GM23248 (cell line): ENCODE measurements at places on chromosomes 6 and 20.

DNA sequence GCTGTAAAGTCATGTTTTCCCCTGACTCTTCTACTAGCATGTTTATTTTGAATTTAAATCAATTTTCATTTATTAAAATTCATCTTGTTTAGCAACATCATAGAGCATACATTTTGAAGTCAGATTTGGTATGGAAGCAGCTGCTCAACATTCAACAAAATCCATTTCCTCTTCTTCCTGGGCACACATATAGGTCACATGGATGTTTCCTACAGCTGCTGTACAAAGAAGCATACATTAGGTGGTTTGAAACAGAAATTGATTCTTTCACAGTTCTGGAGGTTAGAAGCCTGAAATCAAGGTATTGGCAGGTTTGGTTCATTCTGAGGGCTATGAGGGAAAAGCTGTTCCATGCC is 495.2 kb downstream of the RFPL4B start:
- no peak overlapping the region for H3K27ac ChIP-seq
- H3K4me3 ChIP-seq: no peak overlapping the region
- no peaks in the 10 kb centered on the region for H3K36me3 ChIP-seq
- H3K4me1 ChIP-seq: peaks cover 20% of the 10 kb centered on the region
- no peak for DNase-seq
- H3K27me3 ChIP-seq: no peaks in the 10 kb centered on the region

DNA sequence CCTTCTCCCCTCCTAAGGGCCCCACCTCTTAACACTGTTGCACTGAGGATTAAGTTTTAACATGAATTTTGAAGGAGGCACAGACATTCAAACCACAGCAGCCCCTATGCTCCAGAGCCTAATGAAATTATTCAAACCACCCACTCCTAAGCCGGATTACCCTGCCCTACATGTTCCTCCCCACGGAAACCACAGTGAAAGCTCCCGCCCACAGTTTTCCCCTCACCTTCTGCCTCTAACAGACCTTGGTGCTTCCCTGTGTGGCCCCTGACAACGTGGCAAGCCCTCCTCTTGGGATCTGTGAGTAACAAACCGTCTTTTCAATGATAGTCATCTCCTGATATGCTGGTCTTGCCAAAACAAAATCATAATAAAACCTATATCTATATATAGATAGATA is 74.8 kb downstream of the RIN2 start:
- H3K27me3 ChIP-seq: no peaks in the 10 kb centered on the region
- DNase-seq: no peak
- H3K27ac ChIP-seq: no peak overlapping the region
- H3K4me3 ChIP-seq: no peak overlapping the region

- DNase-seq: no peak
- H3K27me3 ChIP-seq: no peaks in the 10 kb centered on the region
- H3K4me3 ChIP-seq: no peak overlapping the region
- no peak overlapping the region for H3K27ac ChIP-seq
- H3K36me3 ChIP-seq: no peaks in the 10 kb centered on the region
Measured at GRCh38 chr20:16885746-16886145, 137.6 kb downstream of the OTOR start.

GRCh38 chr6:78513856-78514255 is 353.5 kb upstream of the IRAK1BP1 start:
- no peaks in the 10 kb centered on the region for H3K27me3 ChIP-seq
- no peaks in the 10 kb centered on the region for H3K4me1 ChIP-seq
- no peaks in the 10 kb centered on the region for H3K36me3 ChIP-seq
- H3K27ac ChIP-seq: no peak overlapping the region
- no peak overlapping the region for H3K4me3 ChIP-seq

GRCh38 chr20:61445741-61446140 is 193.7 kb downstream of the CDH4 start:
- H3K27ac ChIP-seq: no peak overlapping the region
- no peak for DNase-seq
- no peaks in the 10 kb centered on the region for H3K36me3 ChIP-seq
- no peaks in the 10 kb centered on the region for H3K4me1 ChIP-seq
- no peak overlapping the region for H3K4me3 ChIP-seq

DNA sequence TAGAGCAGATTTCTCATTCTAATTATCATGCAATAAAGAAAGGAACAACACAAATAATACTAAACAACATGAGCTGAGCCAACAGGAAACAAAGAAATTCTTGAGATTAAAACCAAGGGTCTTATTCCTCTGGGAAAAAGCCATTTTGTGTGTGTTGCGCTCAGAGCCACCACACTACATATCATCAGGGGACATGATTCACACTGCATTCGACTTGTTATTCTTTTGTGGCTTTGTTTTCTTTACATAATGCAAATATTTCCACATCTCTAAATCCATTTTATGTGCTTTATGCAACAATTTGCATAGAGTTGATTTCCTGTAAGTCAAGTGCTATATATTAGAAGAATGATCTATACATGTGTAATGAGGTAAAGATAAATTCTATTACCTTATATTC is 719.6 kb downstream of the TBC1D32 start:
- H3K4me3 ChIP-seq: no peak overlapping the region
- H3K36me3 ChIP-seq: no peaks in the 10 kb centered on the region
- DNase-seq: no peak
- H3K27ac ChIP-seq: no peak overlapping the region

DNA sequence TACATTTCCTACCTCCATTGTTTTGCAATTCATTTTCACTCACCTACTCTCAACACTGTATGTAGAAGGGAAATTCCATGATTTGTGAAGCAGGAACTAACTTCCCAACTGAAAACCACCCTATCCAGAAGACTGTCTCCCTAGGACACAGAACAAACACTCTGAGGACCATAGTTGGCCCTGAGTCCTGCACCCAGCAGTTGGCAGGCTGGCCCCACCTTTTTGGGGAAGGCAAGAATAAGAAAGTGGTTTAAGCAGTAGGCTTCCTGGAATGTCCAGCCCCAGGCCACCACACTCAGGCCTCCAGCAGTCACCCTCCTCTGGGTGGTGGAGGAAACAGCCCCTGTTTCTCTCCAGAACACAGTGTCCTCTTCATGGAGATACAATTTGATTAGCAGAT is 258.8 kb downstream of the ARHGAP18 start:
- H3K4me1 ChIP-seq: no peaks in the 10 kb centered on the region
- no peak overlapping the region for H3K4me3 ChIP-seq
- H3K27ac ChIP-seq: no peak overlapping the region
- DNase-seq: no peak

GRCh38 chr6:170111816-170112582 is 178.9 kb downstream of the DLL1 start:
- no peaks in the 10 kb centered on the region for H3K36me3 ChIP-seq
- no peak overlapping the region for H3K4me3 ChIP-seq
- DNase-seq: no peak
- H3K27me3 ChIP-seq: no peaks in the 10 kb centered on the region
- H3K4me1 ChIP-seq: no peaks in the 10 kb centered on the region

DNA sequence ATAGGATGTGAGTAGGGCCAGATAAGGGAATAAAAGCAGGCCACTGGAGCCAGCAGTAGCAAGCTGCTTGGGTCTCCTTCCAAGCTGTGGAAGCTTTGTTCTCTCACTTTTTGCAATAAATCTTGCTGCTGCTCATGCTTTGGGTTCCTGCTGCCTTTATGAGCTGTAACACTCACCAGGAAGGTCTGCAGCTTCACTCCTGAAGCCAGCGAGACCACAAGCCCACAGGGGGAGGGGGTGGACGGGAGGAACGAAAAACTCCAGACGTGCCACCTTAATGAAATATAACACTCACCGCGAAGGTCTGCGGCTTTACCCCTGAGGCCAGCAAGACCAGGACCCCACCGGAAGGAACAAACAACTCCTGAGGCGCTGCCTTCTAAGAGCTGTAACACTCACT is 1324.4 kb upstream of the EYS start:
- H3K27ac ChIP-seq: no peak overlapping the region
- H3K27me3 ChIP-seq: no peaks in the 10 kb centered on the region
- H3K4me1 ChIP-seq: no peaks in the 10 kb centered on the region
- no peak overlapping the region for H3K4me3 ChIP-seq
- DNase-seq: no peak

DNA sequence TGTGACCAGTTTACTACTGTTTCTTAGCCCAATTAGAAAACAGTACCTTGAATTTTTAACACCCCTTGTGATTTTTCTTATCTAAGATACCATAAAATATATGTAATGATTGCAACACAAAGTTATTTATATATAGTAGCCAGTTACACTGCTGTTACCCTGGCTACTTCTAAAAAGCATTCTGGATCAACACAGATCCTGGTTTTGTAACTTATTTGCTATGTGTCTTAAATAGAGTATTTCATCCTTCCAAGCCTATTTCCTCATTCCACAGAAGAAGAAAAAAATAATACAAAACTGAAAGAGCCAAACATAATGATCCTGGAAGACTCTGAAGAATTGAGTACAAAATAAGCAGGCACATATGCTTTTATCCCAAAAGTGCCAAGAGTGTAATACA is 19.0 kb upstream of the GSTA4 start:
- no peaks in the 10 kb centered on the region for H3K27me3 ChIP-seq
- H3K27ac ChIP-seq: peak overlapping the region; percentile 89
- H3K4me3 ChIP-seq: peak overlapping the region; percentile 22; the same call in 1 of the 2 replicates
- peak; percentile 75 for DNase-seq
- peaks cover 33% of the 10 kb centered on the region for H3K4me1 ChIP-seq

GRCh38 chr6:111803371-111803770 is 69.9 kb downstream of the FYN start:
- H3K27ac ChIP-seq: no peak overlapping the region
- H3K36me3 ChIP-seq: no peaks in the 10 kb centered on the region
- H3K27me3 ChIP-seq: no peaks in the 10 kb centered on the region
- no peak overlapping the region for H3K4me3 ChIP-seq
- no peak for DNase-seq

- peak; percentile 53 for DNase-seq
- no peak overlapping the region for H3K27ac ChIP-seq
- H3K4me3 ChIP-seq: no peak overlapping the region
- no peaks in the 10 kb centered on the region for H3K36me3 ChIP-seq
Measured at GRCh38 chr6:15623276-15624116, 39.3 kb downstream of the DTNBP1 start.

GRCh38 chr20:33689973-33690372 is 3.8 kb upstream of the E2F1 start:
- peak; percentile 44 for DNase-seq
- peaks cover 6% of the 10 kb centered on the region for H3K4me1 ChIP-seq
- no peak overlapping the region for H3K4me3 ChIP-seq
- H3K36me3 ChIP-seq: no peaks in the 10 kb centered on the region
- H3K27ac ChIP-seq: no peak overlapping the region
